ENCODE measurements at places on chromosomes 6 and 20. TPM values are rescaled to one million over a fixed set of nuclear protein-coding genes. Genes with fewer than 3 reads are reported as not detected.

DNA sequence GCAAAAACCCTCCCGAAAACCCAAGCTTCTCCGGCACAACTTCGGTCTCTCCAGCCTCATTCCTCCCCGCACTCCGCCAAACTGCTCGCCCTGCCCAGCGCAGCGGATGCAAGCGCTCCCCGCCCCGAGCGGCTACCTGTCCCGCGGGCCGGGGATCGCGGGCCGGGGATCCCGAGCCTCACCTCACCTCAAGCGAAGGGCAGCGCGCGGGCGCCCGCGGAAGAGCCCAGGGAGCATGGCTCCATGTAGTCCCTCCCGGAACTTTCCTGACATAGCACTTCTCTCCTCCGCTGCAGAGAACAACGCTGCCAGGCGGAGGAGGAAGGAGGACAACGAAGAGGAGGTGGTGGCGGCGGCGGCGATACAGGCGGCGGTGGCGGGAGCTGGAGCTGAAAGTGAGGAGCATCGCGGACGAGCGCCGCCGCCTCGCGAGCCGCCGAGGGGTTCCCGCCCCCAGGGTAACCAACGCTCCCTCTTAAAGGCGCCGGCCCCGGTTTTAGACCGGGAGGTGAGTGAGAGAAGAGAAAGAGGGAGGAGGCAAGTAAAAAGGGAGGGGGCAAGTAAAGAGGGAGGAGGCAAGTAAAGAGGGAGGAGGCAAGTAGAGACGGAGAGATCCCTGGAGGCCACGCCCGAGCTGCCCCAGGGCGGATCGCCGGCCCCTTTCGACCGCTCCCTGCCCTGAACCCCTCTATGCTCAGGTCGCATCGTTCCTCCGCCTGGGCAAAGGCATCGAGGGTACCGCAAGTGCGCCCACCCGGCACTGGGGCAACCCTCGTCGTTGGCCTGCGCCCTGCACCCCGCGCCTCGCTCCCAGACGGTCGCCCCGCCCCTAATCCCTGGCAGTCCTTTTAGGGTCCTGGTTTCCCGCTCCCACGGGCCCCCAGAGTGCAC is at the start of gene GPR63:
GPR63 (minus strand) TSS at position 397 of the 891 bp plus-strand sequence. CDS start 37,746 bp downstream, outside the sequence.
- H3K4me3 ChIP-seq, result peak within 1 kb of the TSS; percentile 71
- H3K36me3 ChIP-seq, result no peaks in the 10 kb centered on the region
- peaks cover 19% of the 10 kb centered on the region for H3K27me3 ChIP-seq
- peaks cover 17% of the 10 kb centered on the region for H3K4me1 ChIP-seq

DNA sequence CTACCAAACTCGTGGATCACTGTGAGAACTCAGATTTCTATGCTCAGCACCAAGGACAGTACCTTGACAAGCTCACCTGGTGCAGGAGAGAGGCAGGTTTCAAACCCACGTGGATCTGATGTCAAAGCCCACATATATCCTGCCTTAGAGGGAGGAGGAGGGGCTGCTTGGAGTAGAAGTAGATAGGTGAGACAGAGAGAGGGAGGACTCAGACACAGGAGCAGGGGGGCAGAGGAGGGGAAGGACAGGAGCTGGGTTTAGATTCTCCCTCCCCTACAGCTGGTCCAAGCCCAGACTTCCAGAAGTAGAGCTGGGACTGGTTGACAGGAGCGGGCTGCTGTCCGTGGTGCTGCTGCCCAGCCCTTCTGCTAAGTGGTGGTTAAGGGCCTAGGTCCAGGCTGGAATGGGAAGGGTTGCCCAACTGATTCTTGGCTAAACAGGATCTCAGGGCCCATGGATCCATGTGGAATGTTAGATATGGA is 77.5 kb downstream of the CDH22 start:
- no peaks in the 10 kb centered on the region for H3K36me3 ChIP-seq
- H3K4me3 ChIP-seq, result no peak overlapping the region
- no peak overlapping the region for H3K27ac ChIP-seq
- peaks cover 4% of the 10 kb centered on the region for H3K27me3 ChIP-seq
- no peak for DNase-seq

GRCh38 chr6:44561060-44561623 is 173.6 kb downstream of the CDC5L start:
- H3K36me3 ChIP-seq, result no peaks in the 10 kb centered on the region
- no peaks in the 10 kb centered on the region for H3K27me3 ChIP-seq
- no peak overlapping the region for H3K27ac ChIP-seq
- peak overlapping the region; percentile 41 for H3K4me3 ChIP-seq
- no peak for DNase-seq
- H3K4me1 ChIP-seq, result no peaks in the 10 kb centered on the region

FOXQ1 gene
- total RNA-seq, result not detected

PCK1 gene
- 0.53 TPM for total RNA-seq

DNA sequence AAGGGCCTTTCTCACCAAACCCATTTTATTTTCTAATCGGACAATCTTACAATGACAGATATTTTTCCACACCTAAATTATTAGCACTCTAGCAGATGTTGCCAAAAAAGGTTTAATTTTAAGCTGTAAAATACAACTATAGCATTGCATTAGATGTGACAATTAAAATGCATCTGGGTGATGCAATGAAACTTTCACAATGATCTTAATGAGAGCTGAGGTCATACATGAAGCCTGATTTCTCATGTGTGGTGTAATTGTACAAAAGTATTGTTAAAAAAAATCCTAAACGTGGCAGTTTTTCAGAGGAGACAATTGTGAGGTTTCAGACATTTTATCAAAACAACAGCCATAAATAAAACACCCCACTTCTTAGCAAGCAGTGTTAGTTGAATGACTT is 606.0 kb downstream of the HDGFL1 start:
- no peak for DNase-seq
- H3K4me1 ChIP-seq, result no peaks in the 10 kb centered on the region
- H3K36me3 ChIP-seq, result no peaks in the 10 kb centered on the region
- H3K27ac ChIP-seq, result no peak overlapping the region
- H3K4me3 ChIP-seq, result no peak overlapping the region

- H3K4me3 ChIP-seq, result no peak overlapping the region
- H3K4me1 ChIP-seq, result no peaks in the 10 kb centered on the region
- no peak overlapping the region for H3K27ac ChIP-seq
- no peaks in the 10 kb centered on the region for H3K36me3 ChIP-seq
- DNase-seq, result no peak
Measured at GRCh38 chr6:167683028-167683862, 143.5 kb upstream of the AFDN start.

DNA sequence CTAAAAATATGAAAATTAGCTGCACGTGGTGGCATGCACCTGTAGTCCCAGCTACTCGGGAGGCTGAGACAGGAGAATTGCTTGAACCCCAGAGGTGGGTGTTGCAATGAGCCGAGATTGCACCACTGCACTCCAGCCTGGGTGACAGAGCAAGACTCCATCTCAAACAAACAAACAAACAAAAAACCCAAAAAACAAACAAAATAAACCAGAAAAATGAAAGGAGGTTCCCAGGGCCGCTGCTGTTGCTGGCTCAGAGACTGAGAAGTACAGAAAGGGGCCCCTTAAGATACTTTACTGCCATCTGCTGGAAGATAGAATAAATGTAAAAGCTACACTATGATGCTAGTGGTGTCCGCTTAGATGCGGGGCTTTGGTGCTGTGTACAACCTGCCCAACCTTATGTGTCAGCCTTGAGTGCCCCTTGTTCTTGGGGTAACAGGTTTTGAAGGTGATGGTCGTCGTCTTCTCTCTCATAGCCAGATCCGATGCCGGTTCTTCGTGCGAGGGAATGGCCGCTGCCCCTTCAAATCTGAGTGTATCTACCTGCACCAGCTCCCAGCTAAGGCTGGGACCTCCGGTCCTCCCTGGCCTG is 2.8 kb upstream of the FANCE start:
- H3K27me3 ChIP-seq, result no peaks in the 10 kb centered on the region
- H3K4me3 ChIP-seq, result no peak overlapping the region
- DNase-seq, result no peak
- H3K4me1 ChIP-seq, result peaks cover 41% of the 10 kb centered on the region
- H3K36me3 ChIP-seq, result no peaks in the 10 kb centered on the region

DNA sequence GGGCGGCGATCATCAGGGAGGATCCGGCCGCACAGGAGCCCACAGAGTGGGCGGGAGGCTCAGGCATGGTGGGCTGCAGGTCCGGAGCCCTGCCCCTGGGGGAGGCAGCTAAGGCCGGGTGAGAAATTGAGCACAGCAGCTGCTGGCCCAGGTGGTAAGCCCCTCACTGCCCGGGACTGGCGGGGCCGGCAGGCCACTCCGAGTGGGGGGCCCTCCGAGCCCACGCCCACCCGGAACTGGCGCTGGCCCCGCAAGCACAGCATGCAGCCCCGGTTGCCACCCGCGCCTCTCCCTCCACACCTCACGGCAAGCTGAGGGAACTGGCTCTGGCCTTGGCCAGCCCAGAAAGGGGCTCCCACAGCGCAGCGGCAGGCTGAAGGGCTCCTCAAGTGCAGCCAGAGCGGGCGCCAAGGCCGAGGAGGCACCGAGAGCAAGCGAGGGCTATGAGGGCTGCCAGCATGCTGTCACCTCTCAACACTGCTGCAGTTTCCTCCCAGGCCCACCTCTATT is 48.1 kb upstream of the UST start:
- H3K36me3 ChIP-seq, result no peaks in the 10 kb centered on the region
- no peak overlapping the region for H3K27ac ChIP-seq
- no peak overlapping the region for H3K4me3 ChIP-seq
- no peaks in the 10 kb centered on the region for H3K27me3 ChIP-seq
- DNase-seq, result no peak
- H3K4me1 ChIP-seq, result peaks cover 8% of the 10 kb centered on the region

GRCh38 chr6:108118810-108119768 is 44.5 kb upstream of the OSTM1 start:
- H3K27me3 ChIP-seq, result peaks cover 38% of the 10 kb centered on the region
- no peak for DNase-seq
- no peaks in the 10 kb centered on the region for H3K36me3 ChIP-seq
- peak overlapping the region; percentile 34 for H3K4me3 ChIP-seq

PRIM2 gene
- 17.9 TPM for total RNA-seq

NNAT gene
- total RNA-seq, result not detected

GRCh38 chr6:143528164-143528811 is 16.8 kb upstream of the FUCA2 start:
- DNase-seq, result no peak
- no peaks in the 10 kb centered on the region for H3K36me3 ChIP-seq
- H3K27me3 ChIP-seq, result no peaks in the 10 kb centered on the region
- peak overlapping the region; percentile 74 for H3K27ac ChIP-seq
- peaks cover 10% of the 10 kb centered on the region for H3K4me1 ChIP-seq

COMMD7 gene
- total RNA-seq, result 37.0 TPM

RIPPLY2 gene
- total RNA-seq, result not detected

GRCh38 chr6:133768656-133769295 is 120.1 kb upstream of the TCF21 start:
- no peak overlapping the region for H3K27ac ChIP-seq
- H3K36me3 ChIP-seq, result no peaks in the 10 kb centered on the region
- no peak overlapping the region for H3K4me3 ChIP-seq
- DNase-seq, result no peak
- H3K27me3 ChIP-seq, result no peaks in the 10 kb centered on the region
- H3K4me1 ChIP-seq, result no peaks in the 10 kb centered on the region

- no peaks in the 10 kb centered on the region for H3K4me1 ChIP-seq
- peak overlapping the region; percentile 52 for H3K4me3 ChIP-seq
- H3K36me3 ChIP-seq, result no peaks in the 10 kb centered on the region
- H3K27me3 ChIP-seq, result peaks cover 11% of the 10 kb centered on the region
Measured at GRCh38 chr6:152636609-152637295, 410 bp downstream of the SYNE1 start.

DNA sequence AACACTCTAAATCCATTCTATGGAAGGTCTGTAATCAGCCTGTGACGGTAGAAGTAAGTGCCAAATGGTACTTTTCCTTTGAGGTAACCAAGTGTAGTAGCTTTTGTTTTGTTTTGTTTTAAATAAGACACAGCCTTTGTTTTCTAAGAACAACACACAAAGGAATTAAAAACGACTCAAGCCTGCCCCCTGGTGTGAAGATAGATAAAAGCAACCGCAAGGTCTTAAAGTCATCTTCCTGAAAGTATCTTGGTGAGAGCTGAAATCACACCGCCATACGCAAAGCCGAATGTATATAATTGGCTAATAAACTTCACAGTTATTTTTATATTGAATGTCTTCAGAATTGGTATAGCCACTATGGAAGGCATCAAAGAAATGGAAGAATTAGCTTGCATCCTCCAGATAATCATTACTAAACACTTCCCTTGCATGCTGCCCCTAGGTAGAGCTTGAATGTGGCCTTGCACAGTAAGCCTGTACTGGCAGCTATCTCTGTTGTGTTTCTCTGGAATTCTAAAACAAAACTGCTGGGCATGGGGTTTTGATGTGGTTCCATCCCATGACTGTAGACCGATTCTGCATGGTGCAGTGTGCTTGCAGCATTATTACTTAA is 95.6 kb downstream of the LAMP5 start:
- no peak for DNase-seq
- no peaks in the 10 kb centered on the region for H3K27me3 ChIP-seq
- no peak overlapping the region for H3K4me3 ChIP-seq
- no peaks in the 10 kb centered on the region for H3K36me3 ChIP-seq
- H3K4me1 ChIP-seq, result no peaks in the 10 kb centered on the region
- H3K27ac ChIP-seq, result no peak overlapping the region

DNA sequence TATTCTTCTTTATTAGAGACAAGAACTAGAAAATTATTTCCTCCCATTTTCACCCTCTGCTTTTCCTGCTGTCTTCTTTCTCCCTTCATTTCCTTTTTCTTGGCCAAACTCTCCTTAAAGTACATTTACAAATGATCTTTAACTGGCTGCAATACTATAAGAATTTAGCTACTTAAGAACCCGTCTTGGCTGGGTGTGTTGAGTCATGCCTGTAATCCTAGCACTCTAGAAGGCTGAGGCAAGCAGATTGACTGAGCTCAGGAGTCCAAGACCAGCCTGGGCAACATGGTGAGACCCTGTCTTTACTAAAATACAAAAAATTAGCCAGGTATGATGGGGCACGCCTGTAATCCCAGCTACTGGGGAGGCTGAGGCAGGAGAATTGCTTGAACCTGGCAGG is 39.3 kb upstream of the SRPK1 start:
- H3K4me3 ChIP-seq, result no peak overlapping the region
- peaks cover 24% of the 10 kb centered on the region for H3K27me3 ChIP-seq
- DNase-seq, result no peak
- H3K4me1 ChIP-seq, result no peaks in the 10 kb centered on the region
- no peak overlapping the region for H3K27ac ChIP-seq
- H3K36me3 ChIP-seq, result no peaks in the 10 kb centered on the region

B3GALT4 gene
- 12.2 TPM for total RNA-seq

DCDC2 gene
- total RNA-seq, result 0.09 TPM

SOX18 gene
- not detected for total RNA-seq

DNA sequence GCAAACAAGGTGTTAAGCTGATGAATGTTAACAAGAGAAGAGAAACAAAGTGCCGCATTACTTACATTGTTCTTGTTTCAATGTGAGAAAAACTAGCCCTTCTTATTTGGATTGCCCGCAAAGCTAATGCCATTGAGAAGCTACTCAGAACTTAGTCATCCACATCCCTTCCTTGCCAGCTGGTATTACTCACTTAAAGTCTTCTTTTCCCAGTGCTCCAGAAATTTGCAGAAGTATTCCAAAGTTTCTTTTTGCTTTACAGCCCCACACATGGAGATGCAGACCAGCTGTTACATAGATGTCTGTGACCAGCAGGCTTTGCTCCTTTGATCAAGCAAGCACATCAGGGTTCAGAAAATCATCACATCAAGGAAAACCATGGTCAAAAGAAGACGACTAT is 529.0 kb downstream of the TBC1D32 start:
- H3K36me3 ChIP-seq, result no peaks in the 10 kb centered on the region
- no peaks in the 10 kb centered on the region for H3K27me3 ChIP-seq
- H3K4me1 ChIP-seq, result no peaks in the 10 kb centered on the region
